NCI-H1105 treated with DMSO at 0.1 percent for 48 hours (cell line): ENCODE measurements at places on chromosomes 5 and 9.

- no peak for DNase-seq
Observed at GRCh38 chr5:109191153-109191558, 218.6 kb downstream of the PJA2 start.

DNA sequence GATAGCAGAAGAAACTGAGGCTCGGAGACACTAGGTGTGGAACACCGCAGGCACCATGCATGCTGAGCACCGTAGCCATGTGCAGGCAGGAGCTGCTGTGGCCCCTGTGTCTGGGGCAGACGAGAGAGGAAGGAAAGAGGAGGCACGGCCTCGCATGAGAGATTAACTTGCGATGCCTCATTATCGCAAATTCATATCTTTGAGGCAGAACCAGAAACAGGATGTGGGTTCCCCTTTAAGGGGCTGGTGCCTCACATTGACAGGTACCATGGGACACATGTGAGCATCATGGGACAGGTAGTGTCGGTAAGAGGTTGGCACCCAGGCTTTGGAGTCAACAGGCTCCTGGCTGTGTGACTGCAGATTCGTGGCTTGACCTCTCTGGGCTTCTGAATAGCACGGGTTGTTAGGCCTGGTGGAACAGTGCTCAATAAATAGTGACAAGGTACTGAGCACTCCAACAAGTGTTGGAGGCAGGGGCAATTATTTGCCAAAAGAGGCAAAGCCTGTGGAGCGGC is 40.8 kb downstream of the NAIF1 start:
- no peak for DNase-seq

GRCh38 chr5:119063579-119064379 is 7.1 kb upstream of the DMXL1 start:
- no peak for DNase-seq

DNA sequence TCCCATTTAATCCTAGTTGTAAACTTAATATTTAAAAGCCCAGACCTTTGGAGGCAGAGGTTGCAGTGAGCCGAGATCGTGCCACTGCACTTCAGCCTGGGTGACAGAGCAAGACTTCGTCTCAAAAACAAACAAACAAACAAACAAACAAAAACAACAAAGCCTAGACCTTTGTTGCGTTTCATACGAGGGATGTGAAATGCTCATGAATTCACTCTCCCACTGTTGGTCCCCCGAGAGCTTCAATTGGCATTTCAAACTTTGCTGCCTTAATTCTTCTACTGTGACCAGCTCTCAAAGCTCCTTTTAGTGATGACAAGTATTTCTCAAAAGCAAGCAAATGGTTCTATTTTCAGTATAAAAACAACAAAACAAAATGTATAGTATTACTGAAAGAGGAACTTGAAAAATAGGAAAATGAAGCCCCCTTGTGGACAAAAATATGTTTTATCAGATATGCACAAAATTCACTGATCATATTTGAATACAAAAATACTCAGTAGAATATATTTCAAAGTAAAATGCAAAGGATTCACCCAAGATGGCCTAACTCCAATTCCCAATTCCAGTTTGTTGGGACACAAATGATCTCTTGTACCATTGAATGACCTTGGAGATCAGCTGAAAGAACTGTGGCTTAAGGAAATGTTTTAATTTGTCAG is 140.4 kb downstream of the ESM1 start:
- DNase-seq, result peak; percentile 37

DNA sequence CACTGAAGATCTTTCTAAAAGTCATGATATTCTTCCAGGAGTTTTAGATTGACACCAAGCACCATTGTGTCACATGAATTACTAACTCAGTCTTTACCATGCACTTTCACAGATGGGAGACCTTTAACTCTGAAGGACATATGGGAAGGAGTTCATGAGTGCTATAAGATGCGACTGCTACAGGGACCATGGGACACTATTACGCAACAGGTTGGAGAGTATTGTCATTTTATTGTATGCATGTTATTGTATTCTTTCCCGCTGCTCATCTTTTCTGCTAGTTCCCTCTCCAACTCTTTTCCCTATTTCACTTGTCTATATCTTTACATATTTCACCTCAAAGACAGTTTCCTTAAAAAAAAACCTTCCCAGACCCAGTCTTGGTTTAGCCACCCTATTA is 99.8 kb downstream of the RPS23 start:
- no peak for DNase-seq

GRCh38 chr9:71552480-71552879 is 215.8 kb downstream of the CEMIP2 start:
- DNase-seq, result peak; percentile 93

GRCh38 chr9:122107291-122107805 is 14.2 kb upstream of the TTLL11 start:
- no peak for DNase-seq

DNA sequence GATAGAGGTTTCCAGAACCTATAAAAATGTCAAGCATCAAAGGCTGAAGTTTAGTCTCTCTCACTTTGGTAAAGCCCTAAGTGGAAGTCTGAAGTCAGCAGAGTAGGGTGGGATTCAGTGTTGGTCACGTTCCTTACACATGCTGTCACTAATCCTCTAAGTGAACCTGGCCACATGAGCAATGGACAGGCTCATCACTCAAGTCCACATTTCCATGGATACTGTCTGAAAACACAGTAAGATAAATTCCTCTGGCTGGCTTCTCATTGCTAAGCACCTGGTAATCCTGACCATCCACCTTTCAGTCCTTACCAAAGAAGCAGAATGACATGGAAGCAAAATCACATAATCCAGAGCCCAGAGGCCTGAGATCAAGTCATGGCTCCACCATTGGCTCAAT is 43.8 kb downstream of the GNA14 start:
- DNase-seq, result no peak

GRCh38 chr5:80149161-80149609 is 106.7 kb downstream of the SERINC5 start:
- DNase-seq, result peak; percentile 41

GRCh38 chr5:126368239-126368812 is 54.9 kb upstream of the GRAMD2B start:
- DNase-seq, result peak; percentile 16

DNA sequence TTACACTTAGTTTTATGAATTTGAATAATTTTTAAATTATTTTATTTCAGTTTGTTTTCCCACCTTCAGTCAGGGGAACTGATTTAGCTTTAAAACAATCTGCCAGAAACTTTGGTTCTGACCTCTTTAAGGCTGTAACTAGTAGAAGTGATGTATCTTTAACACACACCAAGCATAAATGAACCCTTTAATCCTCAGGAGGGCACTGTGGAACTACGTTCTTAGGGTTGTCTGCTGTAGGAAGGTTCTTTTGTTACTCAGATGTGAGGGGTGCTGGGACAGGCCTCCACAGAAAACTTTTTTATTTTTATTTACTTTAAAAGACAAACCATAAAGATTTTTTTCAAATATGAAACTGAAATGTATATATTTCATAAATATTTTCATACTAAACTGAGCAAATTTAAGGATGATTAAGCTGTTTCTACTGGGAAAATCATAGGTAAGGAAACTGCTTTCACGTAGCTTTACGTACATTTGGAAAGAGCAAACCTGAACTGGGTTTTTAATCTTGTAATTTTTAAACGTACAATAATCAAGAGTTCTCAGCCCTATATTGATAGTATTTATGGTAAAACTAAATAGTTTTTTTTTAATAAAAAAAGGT is 5.3 kb downstream of the KLF4 start:
- DNase-seq, result peak; percentile 69

GRCh38 chr5:113245427-113246225 is 189.2 kb downstream of the TSSK1B start:
- DNase-seq, result no peak

- no peak for DNase-seq
Observed at GRCh38 chr5:79285833-79286232, 49.9 kb downstream of the JMY start.

GRCh38 chr5:176406436-176407052 is 9.8 kb downstream of the CLTB start:
- no peak for DNase-seq

GRCh38 chr9:13614060-13614459 is 334.6 kb upstream of the MPDZ start:
- DNase-seq, result no peak

DNA sequence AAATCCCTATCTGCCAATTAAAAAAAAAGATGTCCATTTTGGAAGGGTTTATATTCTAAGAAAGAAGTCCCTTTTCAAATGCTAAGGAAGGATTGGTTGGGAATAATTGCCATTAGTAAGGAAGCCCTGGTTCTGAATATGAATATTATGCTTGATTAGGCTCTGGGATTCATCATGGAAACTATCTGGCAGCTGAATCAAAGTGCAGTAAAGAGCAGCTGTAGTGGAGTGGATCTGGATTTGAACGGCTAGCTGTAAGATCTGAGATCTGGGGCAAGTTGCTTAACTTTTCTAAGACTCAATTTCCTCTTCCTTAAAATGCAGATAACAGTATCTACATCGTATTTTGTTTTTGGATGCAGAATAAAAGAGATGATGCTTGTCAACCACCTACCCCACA is 10.5 kb downstream of the IL12B start:
- DNase-seq, result no peak

GRCh38 chr5:5398071-5398470 is 24.4 kb upstream of the ICE1 start:
- no peak for DNase-seq

- DNase-seq, result no peak
Observed at GRCh38 chr5:38601133-38601862, 44.9 kb upstream of the LIFR start.

- peak; percentile 14 for DNase-seq
Observed at GRCh38 chr5:172833686-172834414, at the start of gene ERGIC1. Gene ERGIC1 (plus strand): TSS chr5:172834251. CDS start chr5:172834414, 163 bp downstream.

GRCh38 chr5:17846496-17846895 is 212.2 kb downstream of the TAF11L14 start:
- no peak for DNase-seq
